DMS79 (cell line): ENCODE measurements at places on chromosomes 12 and 14.

GRCh38 chr12:102215992-102216691, 18.5 kb upstream of the PMCH start:
- no peak for DNase-seq

- no peak for DNase-seq
These were observed 29.1 kb downstream of the FSCB start for GRCh38 chr14:44477953-44478352.

DNA sequence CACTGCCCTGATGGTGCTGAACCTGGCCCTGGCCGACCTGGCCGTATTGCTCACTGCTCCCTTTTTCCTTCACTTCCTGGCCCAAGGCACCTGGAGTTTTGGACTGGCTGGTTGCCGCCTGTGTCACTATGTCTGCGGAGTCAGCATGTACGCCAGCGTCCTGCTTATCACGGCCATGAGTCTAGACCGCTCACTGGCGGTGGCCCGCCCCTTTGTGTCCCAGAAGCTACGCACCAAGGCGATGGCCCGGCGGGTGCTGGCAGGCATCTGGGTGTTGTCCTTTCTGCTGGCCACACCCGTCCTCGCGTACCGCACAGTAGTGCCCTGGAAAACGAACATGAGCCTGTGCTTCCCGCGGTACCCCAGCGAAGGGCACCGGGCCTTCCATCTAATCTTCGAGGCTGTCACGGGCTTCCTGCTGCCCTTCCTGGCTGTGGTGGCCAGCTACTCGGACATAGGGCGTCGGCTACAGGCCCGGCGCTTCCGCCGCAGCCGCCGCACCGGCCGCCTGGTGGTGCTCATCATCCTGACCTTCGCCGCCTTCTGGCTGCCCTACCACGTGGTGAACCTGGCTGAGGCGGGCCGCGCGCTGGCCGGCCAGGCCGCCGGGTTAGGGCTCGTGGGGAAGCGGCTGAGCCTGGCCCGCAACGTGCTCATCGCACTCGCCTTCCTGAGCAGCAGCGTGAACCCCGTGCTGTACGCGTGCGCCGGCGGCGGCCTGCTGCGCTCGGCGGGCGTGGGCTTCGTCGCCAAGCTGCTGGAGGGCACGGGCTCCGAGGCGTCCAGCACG, 4.7 kb downstream of the LTB4R start:
- no peak for DNase-seq

DNA sequence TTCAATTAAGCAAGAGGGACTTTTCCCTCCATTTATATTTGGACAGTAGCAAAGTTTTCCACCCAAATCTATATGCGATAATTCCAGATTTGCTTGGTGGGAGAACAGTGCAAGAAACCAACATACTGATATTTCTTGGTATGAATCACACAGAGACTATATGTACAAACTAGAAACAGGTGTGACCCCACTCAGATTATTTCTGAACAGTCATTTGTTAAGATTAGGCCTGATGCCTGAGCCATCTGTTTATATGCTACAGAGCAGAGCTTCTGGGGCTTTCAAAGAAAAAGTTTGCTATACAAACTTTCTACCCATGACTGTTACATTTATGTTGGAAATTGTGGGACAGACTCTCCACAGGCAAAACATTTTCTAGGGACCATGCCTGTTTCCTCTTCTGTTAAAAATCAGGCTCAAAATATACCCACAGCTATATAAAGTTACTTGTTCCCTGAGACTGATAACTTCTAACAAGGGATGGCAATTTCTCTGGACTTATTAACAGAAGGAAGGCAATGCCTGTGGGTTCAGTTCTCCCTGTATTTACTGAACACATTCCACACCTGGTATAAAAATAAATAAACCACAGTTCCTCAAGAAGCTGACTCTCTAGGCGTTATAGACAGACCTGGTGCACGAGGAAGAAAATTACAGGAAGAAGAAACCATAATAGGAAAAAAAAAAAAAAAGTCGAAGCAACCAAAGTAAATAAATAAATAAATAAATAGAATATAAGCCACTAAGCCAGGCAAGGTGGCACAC, 8.0 kb downstream of the PTPN21 start:
- DNase-seq: no peak

DNA sequence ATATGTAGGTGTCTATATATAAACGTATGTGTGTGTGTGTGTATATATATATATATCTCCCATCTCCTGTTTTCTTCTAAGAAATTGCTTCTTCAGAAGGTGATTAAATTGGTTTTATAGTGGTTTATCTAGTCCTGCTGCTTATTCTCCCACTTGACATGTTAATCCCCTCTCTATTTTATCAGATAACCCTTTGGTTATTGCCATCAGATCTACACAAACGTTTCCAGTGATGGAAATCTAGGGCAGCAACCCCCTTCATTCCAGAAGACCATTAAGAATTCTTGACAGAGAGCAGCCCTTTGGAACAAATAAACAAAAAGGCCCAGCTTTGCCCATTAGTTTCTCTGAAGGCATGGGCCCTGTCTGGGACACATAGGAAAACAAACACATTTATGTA, 34.2 kb upstream of the YARS2 start:
- no peak for DNase-seq
